ENCODE measurements at places on chromosomes 5 and 9.
A peak's percentile ranks its signal among the peaks of the same experiment; 100 is the strongest.

- no peak for DNase-seq
Observed at GRCh38 chr5:141623611-141624010, 4.8 kb upstream of the DIAPH1 start.

DNA sequence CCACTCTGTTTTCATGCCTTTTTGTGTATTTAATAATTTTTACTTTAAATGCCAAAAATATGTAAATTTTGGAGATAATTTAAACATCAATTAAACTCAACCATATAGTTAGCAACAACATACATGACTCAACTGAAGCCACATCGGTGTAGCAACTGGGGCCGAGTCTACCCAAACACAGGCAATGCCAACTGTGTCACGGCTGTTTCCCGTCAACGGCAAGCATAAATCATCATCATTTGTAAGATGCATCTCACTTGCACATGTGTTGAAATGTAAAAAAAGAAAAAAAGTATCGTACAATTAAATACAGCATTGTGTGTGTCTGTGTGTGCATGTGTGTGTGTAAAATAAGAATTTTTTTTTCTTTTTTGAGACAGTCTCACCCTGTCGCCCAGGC, 160.1 kb upstream of the TAS2R1 start:
- DNase-seq: no peak

DNA sequence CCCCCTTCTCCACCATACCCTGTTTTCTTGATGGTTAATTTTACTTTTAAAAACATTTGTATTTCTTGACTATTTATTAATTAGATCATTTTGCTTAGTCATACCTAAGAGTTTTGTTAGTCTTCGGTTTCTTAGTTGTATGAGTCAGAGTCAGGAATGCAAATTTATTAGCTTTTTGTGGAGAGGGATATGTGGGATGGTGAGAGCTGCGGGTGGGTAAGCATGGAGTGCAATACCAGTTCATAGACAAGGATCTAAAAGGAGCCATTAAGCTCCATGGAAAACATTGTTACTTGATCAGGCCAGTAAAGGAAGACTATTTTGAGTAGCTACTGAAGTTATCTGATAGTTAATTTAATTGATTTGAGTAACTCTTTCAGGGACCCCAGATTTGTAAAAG, 77.5 kb downstream of the ZSWIM6 start:
- DNase-seq: no peak

- DNase-seq: no peak
Observed at GRCh38 chr9:34644766-34645314, 1.6 kb upstream of the GALT start.

- no peak for DNase-seq
Observed at GRCh38 chr9:136190237-136190601, 14.7 kb downstream of the LHX3 start.

DNA sequence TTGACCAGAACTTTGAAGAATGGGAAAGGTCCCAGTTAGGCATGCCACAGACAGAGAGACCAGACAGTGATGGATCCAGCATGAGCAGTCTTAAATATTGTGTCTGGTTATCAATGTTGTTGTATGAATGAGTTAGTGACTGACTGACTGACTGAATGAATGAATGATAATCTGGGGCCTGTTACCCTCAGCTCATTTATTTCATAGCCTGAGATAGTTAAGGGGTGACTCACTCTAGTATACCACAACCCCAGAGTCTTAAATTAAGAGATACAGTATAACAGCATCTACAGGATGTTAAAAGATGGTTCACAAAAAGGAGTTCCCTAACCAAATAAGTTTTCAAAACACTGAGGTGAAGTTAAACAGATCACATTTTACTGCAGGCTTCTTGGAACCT, 133.5 kb downstream of the SGCD start:
- DNase-seq: no peak

DNA sequence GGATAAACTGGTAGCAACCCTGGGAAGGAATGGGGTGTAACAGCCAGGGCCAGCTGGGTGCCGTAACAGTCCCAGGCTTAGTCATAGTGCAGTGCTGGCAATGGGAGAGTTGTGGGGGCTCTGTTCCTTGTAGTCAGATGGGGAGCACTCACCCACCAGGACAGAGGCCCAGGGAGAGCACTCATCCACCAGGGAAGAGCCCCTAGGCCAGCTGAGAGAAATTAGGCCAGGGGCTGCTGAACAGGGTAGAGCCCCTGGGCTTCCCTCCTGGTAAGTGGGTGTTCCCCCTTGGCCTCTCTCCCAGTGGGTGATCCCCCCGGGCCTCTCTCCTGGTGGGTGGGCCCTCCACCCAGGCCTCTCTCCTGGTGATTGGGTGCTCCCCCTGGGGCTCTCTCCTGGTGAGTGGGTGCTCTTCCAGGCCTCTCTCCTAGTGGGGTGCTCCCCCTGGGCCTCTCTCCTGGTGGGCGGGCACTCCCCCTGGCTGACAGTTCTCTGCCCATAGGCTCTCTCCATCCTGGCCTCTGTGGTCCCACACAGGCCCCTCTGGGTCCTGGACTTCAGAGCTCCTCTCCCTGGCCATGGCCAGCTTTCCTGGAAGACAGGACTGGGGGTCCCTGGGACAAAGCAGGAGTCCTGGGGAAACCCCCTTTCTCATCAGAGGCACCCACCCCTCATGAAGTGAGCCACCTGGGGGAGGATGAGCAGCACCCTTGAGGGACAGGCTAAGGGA, 13.4 kb downstream of the FGD3 start:
- DNase-seq: no peak

DNA sequence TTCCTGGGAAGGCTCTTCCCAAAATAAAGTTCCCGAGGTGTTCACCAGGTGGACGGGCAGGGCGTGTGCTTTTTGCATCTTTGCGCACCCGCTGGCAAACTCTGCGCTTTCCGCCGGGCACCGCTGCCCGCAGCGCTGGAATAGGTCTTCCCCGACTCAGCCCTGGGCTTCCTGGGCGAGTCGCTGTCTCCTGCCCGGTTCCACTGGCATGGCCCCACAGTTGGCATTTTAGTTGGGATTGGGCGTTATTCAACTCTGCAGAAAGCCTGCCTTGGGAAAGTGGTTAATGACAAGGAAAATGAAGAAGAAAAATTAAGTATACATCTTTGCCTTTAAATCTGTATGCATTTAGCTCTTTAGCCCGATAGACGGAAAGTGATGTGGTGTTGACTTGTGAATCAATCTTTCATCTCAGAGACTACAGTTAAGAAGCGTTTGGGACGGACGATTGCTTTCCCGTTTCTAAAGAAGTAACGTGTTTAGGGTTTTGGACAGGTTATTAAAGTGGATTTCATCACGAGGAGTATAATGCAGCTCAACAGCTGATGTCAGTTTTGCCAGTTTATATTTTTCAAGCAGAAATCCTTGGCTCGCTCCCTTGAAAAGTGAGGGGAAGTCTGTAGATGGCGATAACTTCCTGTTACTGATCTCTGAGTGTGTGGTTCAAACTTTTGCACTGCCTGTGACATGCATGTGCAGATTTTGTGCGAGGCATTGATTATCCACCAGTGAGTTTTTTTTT, 946 bp downstream of the ADCY2 start:
- no peak for DNase-seq

- no peak for DNase-seq
Observed at GRCh38 chr5:136329484-136330190, 35.7 kb downstream of the TRPC7 start.

DNA sequence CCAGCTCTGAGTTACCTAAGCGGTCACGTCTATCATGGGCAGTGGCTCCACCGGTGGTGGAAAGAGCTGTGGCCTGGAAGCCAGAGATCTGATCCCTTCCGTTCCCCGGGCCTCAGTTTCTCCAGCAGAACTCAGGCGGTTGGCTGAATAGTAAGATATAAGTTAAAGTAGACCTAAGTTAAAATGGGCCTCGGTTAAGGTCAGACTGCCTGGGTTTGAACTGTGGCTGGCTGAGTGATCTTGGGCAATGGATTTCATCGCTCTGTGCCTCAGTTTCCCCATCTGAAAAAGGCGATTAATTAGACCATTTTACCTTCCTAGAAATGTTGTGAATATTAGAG, 997 bp downstream of the COL15A1 start:
- no peak for DNase-seq

DNA sequence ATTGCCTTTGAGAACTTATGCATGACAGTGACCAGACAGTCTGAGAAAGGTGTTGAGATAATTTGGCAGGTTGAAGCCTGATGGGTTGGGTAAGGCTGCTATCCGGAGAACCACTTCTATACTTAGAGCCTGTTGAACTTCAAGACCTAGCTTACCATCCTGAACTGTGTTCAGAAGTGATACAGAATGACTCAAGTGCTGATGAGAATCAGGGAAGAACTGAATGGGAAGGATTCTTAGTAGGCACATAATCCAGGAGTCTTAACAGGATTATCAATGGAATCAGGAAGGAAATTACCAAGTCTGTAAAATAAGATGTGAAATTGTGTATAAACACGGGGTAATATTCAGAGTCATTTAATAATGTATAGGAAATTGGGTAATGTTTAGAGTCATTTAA, 9.0 kb upstream of the PAPPA start:
- no peak for DNase-seq

- DNase-seq: no peak
Observed at GRCh38 chr5:9619331-9620092, 10.6 kb downstream of the TAS2R1 start.

DNA sequence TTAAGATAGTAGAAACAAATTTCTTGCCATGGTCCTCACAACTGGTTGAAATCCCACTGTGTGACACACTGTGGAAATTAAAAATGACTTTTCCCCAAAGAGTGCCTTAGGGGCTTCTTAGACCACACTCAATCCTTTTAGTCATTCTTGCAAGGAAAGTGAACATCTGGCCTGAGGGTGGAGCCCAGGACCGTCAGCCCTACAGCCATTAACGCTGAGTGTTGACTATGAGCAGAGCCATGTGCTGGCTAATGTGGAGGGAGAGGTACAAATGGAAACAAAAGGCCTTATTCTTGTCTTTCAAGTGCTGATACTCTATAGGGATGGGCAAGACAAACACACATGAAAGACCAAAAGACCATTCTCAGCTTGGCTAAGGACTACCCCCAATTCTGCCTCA, 456.5 kb downstream of the ZSWIM6 start:
- DNase-seq: no peak

DNA sequence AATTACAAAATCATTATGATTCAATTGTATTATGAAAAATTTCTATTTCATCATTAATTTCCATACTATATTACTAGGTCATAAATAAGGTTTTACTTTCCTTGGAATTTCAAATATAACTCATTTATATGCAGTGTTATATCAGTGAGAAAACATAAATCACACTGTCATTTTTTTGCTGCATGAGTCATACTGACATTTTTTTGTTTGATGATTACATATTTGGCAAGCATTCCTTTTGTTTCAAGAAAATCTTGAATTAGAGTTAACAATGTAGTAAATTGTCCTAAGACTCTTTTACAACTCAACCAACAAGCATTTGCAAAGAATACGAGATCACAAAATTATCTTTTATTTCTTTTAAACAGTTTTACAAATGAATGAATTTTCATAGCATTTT, 298.4 kb upstream of the SEMA6A start:
- no peak for DNase-seq

DNA sequence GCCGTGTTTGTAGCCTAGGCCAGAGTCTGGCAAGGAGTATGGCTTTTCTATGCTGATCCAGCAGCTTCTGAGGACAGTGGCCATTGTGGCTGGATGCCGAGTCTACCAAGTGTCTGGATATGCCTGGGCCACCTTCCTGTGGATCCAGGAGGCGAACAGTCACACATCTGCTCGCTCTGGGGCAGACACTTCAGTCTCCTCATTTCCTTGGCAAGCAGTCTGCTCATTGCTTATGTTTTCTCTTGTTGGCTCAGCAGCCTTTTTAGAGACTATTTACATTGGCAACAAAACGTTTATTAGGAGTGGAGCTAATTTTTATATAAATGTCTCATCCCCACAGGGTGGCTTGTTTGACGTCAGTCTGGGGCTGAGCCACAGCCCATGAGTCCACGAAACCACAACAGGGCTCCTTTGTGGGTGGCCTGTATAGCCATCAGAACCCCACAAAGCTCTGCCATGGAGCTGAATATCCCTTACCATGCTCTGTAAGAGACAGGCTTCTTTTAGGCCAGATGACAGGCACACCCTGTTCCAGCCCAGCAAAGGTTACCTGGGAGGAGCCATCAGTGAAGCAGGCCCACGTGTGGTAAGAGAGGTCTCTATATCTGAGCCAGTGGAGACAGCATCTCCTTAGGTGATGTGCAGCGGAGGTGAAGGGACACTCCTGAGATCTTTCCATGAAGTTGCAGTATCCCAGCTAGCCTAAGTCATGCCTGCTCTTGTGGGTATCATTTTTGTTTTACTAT, 221.7 kb downstream of the DIRAS2 start:
- DNase-seq: no peak

GRCh38 chr5:169791251-169791650, 154.2 kb downstream of the DOCK2 start:
- no peak for DNase-seq

DNA sequence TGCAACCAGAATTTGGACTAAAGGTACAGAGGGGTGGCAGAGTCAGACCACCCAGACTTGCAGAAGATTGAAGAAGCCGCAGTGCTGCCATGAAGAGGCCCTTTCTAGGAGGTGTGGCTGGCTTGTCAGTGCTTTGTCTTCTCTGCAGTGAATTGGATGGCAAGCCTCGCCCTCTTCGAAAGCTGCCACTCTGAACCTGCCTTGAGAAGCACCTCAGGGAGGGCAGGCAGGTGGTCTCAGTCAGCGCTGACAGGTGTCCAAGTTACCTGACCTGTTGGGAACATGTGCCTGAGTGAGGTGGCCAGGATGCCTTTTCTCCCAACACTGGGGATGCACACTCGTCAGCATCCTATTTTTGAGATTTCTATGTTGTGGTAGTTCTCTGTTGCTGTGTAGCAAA, 6.2 kb downstream of the TENT4A start:
- DNase-seq: no peak

GRCh38 chr5:142716963-142717362, 31.1 kb upstream of the FGF1 start:
- peak; percentile 16 for DNase-seq

DNA sequence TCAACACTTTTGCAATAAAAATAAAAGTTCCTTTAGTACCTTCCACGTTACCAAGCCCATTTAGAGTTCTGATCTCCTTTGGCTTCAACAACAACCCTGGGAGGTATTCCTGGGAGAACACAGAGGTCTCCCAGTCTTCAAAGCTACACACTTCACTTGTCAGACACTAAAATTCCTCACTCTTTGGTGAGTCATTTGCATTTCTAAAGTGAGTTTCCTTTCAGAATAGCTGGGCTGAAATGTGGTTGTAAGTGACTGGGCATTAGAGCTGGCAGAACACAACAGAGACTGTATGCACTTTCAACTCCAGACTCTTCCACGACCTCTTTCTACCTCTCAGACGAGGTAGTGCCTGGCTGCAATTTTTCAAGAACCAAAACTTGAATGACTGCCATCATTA, 11.5 kb upstream of the F2RL1 start:
- no peak for DNase-seq

GRCh38 chr5:31172881-31173280, 20.6 kb upstream of the CDH6 start:
- DNase-seq: no peak

DNA sequence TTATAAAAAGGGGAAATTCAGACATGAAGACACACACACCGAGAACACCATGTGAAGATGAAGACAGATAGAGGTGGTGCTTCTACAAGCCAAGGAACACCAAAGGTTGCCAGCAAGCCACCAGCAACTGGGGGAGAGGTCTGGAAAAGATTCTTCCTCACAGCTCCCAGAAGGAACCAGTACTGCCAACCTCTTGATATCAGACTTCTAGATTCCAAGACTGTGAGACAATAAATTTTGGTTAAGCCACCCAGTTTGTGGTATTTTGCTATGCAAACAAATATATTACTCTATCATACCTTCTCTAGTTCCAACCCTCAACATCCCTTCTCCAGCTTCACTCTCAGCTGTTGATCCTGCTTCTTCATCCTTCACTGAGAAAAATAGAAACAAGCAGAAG, 451.1 kb downstream of the EBF1 start:
- DNase-seq: no peak
